ENCODE measurements at places on chromosomes 7 and 10.

GRCh38 chr10:127524908-127525665 lies 24.0 kb upstream of the NPS start:
- no peak for DNase-seq

DNA sequence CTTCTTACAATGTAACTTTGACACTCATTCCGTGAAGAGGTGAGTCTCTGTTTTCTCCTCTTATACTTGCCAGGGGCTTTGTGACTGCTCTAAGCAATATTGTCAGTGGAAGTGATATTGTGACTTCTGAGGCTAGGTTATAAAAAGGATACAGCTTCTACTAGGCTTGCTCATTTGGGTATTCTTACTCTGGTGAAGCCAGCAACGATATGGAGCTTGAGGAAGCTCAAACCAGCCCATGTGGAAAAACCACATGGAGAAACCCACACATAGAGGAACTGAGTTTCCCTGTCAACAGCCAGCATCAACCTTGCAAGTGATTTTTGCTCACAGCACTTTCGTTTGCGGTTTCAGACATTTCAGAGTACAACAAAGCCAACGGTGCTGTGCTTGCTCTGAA lies 149.6 kb upstream of the SEMA3E start:
- DNase-seq = no peak

DNA sequence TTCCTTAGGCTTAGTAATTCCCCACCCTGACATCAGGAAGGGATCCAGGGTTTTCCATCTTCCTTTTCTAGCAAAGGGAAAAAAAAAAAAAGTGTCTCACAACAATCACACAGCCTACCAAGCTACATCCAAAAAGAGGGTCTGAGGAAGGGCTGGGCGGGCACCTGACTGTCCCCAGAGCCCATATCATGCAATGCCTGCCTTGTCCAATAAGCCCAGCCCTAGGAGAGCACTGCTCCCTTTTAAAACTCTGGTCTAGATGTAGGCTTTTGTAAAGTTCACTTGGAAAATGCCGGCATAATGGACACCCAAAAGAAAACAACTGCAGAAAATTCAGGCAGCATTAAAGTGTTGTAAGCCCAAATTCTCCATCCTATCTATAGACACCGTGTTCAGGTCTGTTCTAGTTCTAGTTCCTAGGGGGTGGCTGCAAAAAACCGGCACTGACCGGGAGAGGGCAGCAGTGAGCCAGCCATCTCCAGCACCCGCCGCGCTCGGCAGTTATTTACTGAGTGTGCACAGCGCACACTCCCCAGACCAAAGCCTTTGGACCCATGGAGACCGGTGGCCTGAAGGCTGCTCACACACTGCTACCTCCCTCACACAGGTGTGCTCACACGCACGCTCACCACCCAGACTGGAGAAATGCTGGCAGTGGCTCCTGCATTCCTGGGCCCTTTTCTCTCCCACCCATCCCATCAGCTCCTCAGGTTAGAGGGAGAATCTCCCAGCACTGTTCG lies 48.7 kb downstream of the PODXL start:
- DNase-seq = peak; percentile 55

- DNase-seq = no peak
These were observed 81.3 kb upstream of the CXCL12 start for GRCh38 chr10:44466236-44466635.

DNA sequence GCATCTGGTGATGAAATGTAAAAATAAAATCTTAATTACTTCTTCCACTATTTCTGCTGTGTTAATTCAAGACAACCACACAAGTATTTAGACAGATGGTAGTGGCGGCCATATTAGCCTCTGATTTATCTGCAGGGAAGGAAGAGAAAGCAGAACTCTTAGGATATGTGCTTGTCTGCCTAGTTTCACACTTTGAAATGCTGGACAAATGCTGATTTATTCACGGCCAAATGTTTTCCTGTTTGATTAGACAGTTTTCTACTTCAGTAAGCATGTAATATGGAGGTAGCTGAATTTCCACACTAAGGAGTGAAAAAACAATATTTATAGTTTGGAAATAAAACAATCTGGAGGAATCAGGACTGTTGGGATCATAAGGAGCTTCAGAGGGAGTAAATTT lies 158.1 kb downstream of the AGMO start:
- peak; percentile 27 for DNase-seq

DNA sequence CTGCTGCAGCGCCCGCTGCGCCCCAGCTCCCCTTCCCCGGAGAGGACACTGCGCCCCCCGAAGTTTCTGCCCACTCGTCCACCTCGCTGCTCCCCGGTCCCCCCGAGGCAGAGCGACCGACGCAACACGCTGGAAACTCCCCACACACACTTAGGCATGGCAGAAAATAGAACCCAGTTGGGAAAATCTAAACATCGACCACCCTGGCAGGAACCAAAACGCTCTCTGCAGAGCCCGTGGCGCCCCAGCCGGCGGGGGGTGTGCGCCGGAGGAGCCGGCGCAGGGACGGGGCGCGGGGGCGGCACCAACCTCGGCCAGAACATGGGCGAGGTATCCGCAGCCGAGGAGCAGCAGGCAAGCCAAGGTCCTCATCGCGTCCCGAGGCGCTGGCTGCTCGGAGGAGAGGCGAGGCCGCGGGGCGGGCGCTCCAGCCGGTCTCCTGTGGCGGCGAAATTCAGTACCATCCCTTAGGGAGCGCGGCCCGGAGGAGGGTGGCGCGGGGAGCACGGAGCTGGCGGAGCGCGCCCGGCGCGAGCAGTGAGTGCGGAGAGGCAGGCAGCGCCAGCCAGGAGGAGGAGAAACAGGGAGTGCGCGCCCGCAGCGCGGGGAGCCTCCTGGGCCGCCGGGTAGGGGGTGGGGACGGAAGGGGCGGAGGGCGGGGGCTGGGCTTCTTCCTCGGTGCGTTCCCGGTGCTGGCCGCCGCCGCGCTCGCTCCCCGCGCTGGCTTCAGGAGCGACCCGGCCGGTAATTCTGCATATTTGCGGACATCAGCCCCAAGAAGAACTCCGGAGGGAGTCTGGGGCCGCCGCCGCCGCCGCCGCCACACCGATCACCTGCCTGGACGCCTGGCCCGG lies 789 bp downstream of the PDGFA start:
- DNase-seq = peak; percentile 31

- peak; percentile 52 for DNase-seq
These were observed 1.0 kb downstream of the CYP51A1 start for GRCh38 chr7:92133133-92133736.

DNA sequence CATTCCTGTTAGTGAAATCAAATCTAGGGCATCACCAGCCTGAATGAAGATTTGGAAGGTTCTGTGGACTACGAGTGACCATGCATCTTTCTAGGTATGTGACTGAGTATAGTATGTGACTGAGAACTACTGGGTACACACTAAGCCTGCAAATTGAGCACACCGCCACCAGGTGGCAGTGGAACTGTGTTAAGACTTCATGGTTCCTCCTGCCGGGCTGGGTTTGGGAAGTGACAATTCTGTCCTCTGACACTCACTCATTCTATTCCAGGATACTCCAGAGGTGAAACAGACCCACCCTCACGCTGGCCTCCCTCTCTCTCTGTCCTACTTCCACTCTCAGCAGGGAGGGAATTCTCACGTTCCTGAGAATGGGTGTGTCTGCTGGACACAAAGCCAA lies 84.0 kb upstream of the TMEM248 start:
- peak; percentile 77 for DNase-seq

GRCh38 chr7:129617178-129617577 lies 5.7 kb downstream of the NRF1 start:
- peak; percentile 67 for DNase-seq

DNA sequence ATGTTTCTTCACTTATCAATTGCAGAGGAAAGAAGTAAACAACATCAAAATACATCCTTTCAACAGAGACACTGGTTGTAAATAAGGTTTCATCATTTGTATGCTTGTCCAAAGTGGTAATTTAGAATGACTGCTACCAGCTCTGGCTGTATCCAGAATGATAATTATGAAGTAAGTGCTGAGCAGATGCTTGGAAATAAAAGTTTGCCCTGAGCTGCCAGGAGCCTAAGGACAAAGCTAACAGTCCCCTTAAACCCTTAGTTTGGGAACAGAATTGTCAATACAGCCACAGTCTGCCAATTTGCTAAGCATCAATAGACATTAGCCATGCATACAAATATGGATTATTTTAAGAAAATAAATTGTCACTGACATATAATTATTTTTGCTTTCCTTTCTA lies 147.0 kb upstream of the SLC13A1 start:
- no peak for DNase-seq

DNA sequence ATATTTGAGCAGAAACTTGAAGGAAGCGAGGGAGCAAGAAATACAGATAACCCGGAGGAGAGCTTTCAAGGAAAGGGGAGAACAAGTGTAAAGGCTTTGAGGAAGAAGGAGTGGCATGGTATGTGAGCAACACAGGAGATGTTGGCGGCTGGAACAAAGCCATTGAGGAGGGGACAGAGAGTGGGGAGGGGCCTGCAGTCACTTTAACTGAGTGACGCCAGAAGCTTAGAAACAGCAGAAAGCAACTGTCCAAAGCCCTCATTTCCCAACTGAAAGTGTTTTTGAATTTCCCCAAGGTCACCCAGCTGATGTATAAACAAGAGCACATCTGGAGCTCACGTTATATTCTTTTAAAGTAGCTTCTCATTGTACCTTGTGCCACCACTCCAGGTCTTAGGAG lies 19.1 kb downstream of the AUTS2 start:
- no peak for DNase-seq

GRCh38 chr10:32049113-32049512 lies 7.1 kb downstream of the KIF5B start:
- DNase-seq = no peak

DNA sequence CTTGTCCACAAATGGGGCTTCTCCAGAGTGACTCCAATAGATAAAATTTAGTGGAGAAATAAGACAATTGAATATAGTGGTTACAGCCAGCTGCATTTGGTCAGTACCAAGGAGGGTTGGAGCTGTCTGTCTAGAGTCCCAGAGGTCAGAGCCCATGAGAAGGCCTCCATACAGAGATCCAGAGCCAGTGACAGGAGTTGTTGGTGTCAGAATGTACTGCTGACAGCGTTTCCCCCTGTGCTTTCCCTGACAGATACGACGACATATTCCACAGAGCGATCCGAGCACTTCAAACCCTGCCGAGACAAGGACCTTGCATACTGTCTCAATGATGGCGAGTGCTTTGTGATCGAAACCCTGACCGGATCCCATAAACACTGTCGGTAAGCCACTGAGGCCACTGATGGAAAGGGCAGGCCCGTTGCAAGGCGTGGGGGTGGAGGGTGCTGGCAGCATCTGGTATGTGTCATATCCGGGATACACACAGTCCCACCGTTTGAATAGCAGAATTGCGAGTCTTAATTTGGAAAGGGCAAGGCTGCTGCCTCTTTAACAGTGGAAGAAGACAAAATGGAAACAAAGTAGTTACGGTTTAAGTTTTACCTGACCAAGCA lies 483.6 kb downstream of the NRG3 start:
- DNase-seq = no peak

DNA sequence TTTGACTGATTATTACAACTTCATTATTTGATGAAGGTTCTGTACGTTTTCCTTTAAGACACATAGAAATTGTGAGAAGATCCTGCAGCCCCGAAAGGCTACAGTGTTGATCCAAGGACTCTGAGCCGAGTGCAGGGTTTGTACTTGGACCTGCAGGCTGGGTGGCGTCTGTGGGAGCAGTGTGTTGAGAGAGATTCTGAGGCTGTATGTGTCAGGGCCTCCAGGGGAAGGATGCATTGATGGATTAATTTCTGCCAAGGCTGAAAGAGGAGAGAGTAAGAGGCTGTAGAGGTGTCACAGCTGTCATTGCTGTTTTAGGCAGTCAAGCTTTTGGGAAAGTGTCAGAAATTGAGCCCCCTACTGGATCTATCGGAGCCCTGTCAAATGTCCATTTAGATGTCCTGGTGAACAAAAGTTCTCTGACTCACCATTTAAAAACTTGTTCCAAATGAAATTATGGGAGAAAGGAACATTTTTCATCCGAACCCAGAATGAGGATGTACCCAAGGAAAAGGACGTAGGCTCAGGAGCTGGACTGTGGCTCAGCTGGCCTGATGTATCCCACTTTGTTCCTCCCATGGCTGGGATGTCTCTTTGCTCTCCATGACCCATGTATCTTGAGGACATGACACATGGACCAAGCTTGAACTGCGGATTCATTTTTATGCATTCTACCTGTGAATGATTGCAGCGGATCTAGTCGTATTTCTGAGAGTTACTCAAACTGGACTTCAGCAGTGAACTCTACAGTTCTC lies 102.2 kb downstream of the TCF7L2 start:
- peak; percentile 26 for DNase-seq

- DNase-seq = no peak
These were observed 46.0 kb upstream of the TRIM8 start for GRCh38 chr10:102598243-102598642.

DNA sequence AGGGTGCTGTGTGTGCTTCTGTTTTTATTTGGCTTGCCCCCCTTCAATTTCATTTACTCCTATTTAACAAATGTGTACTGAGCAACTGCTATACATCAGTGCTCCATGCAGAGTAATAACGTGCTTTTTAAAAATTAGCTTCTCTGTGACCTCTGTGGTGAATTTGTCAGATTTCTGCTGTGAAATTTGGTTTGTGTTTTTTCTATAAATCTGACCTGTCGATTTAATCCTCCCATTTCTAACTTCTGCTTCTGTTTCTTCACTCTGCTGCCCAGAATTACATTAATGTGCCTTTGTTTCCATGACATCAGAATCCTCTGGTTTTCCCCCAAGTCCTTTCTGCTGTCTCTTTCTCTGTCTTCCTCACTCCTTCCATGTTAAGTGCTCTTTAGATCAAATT lies 123.8 kb upstream of the CACNA2D1 start:
- no peak for DNase-seq

GRCh38 chr7:155644971-155645509 lies 579 bp downstream of the RBM33 start:
- peak; percentile 26 for DNase-seq
